Fibroblast of the aortic adventitia (primary cell): ENCODE measurements at places on chromosomes 3 and 15.

- peak; percentile 48 for DNase-seq
Observed at GRCh38 chr3:45988362-45988761, 7.3 kb downstream of the FYCO1 start.

DNA sequence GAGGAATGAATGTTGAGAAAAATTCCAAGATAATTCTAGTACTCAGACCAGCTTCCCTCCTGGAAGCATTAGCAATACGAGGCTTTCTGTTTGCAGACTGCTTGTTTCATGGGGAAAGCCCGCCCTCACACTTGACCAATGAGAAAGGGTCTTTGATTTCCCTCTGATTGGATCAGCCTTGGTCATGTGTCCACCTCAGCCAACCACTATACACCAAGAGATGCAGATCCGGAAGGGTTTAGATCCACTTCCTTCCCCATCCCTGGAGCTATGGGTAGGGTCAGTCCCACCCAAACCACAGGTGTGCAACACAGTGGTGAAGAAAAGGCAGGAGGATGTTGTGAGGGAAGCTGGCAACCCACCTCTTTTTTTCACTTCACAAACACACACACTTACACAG, 154.7 kb downstream of the SV2B start:
- no peak for DNase-seq

DNA sequence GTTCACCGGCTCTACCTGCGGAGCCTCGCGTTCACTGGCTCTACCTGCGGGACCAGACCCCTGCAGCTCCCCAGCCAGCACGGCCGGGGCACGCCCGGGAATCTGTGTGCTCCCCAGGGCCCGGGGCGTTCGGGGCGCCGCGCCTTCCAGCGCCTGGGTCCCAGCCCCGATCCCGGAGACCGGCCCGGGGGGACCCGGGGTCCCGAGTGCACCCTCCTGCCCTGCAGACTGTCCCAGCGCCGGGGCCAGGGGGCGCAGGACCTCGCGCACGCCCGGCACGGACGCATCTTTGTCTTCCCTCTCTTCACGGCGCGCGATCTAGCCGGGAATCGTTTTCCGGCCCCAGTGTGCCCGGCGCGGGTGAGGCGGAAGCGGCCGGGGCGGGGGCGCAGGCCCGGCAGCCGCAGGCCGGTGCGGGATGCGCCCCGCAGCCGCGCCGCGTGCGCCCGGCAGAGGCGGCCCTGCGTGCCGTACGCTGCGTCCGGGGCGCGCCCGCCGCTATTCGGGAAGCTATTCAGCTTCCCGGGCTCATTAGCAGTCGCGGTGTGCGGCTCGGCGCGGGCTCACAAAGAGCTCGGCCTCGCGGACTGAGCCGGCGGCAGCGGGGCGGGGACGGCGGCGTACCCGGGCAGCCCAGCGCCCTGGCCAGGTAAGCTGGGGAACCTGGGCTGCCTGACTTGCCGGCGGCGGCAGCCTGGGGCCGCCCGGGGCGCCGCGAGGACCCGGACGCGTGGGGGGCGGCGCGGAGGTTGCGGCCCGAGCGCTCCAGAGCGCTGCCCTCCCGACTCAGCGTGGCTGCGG, at the start of gene APBA2:
Gene APBA2 (plus strand): TSS at position 345 of the 801 bp plus-strand sequence. CDS start 167,911 bp downstream, outside the sequence.
- DNase-seq, result peak; percentile 7

GRCh38 chr3:104989878-104990277, 376.8 kb upstream of the ALCAM start:
- DNase-seq, result no peak
